Neural progenitor cell (in vitro differentiated cells): ENCODE measurements at places on chromosomes 11 and 22.

DNA sequence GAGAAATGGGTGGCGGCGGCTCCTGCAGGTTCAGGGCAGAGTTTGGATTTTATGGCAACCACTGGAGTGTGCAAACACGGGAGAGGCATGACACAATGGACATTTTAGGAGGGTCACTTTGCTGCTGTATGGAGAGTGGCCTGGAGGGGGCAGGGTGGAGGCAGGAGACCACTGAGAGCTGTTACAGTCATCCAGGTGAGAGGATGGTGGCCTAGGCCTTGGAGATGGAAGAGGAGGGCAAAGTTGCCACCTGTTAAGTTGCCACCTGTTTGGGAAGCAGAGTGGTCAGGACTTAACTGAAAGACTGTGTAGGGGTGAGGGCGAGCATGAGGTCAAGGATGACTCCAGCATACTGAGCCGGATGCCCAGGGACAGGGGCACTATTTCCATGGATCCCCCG, 2.3 kb upstream of the RAD9A start:
- DNase-seq, result peak; percentile 66

DNA sequence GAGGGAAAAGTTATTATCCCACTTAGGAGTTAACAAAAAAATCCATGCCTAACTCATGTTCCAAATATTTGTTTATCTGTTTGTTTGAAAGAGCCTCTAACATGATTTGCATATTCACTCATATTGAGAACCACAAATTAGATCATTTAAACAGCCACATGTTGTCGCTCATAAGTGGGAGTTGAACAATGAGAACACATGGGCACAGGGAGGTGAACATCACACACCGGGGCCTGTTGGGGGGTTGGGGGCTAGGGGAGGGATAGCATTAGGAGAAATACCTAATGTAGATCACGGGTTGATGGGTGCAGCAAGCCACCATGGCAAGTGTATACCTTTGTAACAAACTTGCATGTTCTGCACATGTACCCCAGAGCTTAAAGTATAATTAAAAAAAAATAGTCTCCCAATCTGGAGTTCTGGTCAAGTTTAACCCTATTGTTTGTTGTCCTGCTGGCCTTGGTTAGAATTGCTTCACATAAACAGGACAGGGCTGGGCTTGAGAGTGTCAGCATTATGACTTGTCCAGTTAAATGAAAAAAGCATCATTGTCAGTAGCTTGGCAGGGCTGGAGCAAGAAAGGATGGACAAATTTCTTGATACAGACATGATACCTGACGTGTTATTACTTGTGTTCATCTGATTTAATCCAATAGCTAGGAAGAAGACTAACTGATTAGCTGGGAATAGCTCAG, 57.8 kb upstream of the PSMA1 start:
- DNase-seq, result no peak

- no peak for DNase-seq
Measured at GRCh38 chr22:17152340-17152739, 6.7 kb downstream of the HDHD5 start.

GRCh38 chr11:84837402-84838069, 789.6 kb downstream of the DLG2 start:
- no peak for DNase-seq

DNA sequence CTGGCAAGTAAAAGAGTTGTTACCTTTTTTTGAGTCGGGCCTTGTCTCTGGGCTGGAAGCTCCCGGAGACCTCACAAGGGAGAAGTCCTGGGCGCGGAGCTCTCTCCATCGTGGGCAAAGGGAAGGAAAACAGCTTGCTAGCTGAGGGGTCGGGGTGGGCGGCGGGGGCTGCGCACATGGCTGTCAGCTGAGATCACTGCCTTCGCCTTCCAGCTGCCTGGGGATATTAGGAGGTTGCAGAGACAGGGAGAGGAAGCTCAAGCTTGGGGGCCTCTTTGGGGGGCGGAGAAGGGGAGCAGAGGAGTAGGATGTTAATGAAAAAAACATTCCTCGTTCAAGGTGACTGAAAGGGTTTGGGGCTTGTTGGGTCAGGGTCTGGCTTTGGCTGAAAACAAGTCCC, 49.2 kb upstream of the ALX4 start:
- no peak for DNase-seq

GRCh38 chr11:105713696-105714095, 103.8 kb downstream of the GRIA4 start:
- no peak for DNase-seq

DNA sequence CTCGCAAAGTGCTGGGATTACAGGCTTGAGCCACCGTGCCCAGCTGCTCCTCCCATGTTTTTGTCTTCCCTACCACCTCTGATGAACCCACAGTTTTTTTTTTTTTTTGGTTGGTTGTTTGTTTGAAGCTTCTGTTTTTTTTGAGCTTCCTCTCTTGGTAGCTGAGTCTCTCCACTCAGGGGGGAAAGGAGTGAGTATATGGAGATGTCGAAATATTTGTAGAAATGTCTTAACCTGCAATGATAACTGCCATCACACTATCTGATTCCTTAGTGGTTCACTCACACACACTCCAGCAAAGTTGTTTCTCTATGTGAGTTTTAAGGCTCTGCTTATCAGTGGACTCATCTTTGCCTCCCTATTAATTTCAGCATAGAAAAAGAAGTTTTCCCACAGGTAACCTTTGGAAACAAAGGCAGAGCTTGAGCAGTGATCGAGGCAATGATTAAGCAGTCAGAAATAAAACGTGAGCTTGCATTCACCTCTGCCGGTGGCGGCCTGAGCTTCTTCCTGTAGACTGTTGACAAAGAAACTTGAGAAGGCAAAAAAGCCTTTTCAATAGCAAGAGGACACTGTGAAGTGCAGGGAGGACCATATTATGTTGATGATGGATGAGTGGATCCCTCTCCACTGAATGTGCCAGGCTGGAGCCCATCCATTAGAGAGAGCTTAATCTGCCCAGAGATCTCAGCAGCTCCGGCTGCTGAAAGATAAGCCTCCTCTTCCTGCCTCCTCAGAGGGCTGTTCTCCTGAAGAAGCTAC, 29.0 kb upstream of the RASSF10 start:
- no peak for DNase-seq

DNA sequence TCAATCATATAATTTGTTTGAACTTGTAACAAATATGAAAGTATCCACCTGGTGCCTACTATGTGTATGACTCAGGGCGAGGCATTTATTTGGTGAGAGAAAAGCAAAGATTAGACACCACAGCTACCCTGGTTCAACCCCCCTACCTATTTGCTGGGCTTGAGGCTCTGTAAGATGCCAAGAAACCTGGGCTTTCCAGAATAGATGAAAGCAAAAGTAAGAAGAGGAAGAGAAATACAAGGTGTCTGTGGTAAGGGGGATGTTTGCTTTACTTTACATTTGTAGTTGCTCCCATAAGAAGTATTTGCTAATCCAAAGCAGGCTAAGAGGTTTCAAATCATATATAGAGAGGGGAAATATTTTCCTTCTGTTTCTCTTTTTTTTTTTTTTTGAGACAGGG, 61.7 kb downstream of the DDI1 start:
- DNase-seq, result no peak

DNA sequence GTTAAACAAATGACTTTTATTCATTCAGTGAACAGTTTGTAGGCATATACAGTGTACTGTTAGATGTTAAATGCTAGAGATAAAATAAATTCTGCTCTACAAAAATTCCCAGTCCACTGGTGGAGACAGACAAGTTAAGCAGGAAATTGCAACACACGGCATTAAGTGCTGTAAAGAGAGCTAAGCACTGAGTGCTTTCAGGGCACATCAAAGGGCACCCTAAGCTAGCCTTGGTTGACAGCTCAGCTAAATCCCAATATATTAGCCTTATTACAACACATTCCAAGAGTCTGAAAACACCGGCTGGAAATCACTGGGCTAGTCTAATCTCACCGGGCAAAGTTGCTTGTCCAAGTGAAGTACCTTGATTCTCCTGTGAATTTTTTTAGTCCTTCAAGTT, 55.1 kb downstream of the NOX4 start:
- DNase-seq, result peak; percentile 35

DNA sequence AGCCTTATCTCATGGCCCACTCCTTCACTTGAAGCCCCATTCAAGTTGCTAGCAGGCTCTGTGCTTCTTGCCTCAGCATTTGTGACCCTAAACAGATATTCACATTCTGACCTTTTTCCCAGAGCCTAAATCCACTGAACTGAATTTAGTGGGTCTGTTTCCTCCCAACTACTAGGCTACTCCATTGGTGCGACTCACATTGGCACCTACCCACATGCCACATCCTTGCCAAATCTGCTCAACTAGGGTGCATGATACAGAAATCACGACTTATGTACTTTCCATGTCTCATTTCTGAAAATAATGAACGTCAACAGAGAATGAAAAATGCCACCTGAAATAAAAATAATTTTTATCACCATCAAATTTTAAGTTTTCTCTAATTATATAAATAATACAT, 8.4 kb upstream of the MMP12 start:
- no peak for DNase-seq
